ENCODE measurements at places on chromosomes 1 and 21.

DNA sequence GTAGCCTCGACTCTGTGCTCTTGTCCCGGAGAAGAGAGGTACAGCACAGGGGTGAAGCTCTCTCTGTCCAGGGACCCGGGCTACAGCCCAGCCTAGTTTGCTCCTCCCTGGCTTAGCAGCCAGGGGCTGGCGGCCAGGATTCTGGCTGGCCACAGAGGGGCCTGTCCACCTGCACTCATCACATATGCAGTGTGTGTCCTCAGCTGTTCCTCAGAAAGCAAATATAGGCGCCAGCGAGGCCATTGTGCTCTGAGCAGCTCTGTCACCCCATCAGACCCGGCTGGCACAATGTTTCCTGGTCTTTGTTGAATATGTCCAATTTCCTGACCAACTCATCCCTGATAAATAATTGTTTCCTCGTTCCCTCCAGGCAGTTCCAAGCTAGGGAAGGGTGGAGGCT lies 28.5 kb downstream of the KCND3 start:
- no peak for DNase-seq

DNA sequence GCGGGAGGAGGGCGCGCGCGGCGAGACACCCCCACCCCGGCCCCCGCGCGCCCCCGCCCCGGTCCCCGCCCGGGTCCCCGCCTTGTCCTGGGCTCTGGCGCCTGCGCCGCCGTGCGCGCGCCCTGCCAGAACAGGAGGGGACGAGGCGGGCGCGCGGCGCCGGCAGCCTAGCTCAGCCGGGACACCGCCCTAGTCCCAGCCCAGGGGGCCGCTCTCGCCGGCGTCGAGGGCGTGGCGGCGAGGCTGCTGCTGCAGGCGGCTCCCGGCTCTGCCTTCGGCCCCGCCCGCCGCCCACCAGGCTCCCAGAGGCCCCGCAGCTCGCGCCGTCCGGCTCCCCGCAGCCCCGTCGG lies at the start of gene RCAN3:
Gene RCAN3 (plus strand): TSS at position 128 of the 350 bp plus-strand sequence. CDS start 11,537 bp downstream, outside the sequence.
- peak; percentile 87 for DNase-seq

DNA sequence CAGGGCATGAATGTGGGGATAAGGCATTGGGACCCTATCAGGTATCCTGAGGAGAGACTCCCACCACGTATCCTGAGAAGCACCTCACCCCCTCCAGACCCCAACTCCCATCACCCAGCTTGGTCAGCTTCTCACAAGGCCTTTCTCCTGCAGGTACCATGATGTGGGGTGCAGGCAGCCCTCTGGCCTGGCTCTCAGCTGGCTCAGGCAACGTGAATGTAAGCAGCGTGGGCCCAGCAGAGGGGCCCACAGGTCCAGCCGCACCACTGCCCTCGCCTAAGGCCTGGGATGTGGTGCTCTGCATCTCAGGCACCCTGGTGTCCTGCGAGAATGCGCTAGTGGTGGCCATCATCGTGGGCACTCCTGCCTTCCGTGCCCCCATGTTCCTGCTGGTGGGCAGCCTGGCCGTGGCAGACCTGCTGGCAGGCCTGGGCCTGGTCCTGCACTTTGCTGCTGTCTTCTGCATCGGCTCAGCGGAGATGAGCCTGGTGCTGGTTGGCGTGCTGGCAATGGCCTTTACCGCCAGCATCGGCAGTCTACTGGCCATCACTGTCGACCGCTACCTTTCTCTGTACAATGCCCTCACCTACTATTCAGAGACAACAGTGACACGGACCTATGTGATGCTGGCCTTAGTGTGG lies 1.3 kb downstream of the GPR3 start:
- no peak for DNase-seq

- no peak for DNase-seq
Measured at GRCh38 chr1:238281418-238281817, 390.7 kb upstream of the ZP4 start.

- DNase-seq = no peak
Measured at GRCh38 chr1:234396092-234396491, 22.8 kb downstream of the COA6 start.

GRCh38 chr1:167465018-167465417 lies 53.3 kb downstream of the CD247 start:
- DNase-seq = no peak

GRCh38 chr1:160238408-160238807 lies 23.9 kb downstream of the DCAF8 start:
- no peak for DNase-seq

- DNase-seq = no peak
Measured at GRCh38 chr1:101741910-101742309, 254.8 kb downstream of the OLFM3 start.

- DNase-seq = peak; percentile 47
Measured at GRCh38 chr1:1891349-1892078, 627 bp upstream of the GNB1 start.

- DNase-seq = no peak
Measured at GRCh38 chr21:44006017-44006619, 6.0 kb upstream of the TRAPPC10 start.

DNA sequence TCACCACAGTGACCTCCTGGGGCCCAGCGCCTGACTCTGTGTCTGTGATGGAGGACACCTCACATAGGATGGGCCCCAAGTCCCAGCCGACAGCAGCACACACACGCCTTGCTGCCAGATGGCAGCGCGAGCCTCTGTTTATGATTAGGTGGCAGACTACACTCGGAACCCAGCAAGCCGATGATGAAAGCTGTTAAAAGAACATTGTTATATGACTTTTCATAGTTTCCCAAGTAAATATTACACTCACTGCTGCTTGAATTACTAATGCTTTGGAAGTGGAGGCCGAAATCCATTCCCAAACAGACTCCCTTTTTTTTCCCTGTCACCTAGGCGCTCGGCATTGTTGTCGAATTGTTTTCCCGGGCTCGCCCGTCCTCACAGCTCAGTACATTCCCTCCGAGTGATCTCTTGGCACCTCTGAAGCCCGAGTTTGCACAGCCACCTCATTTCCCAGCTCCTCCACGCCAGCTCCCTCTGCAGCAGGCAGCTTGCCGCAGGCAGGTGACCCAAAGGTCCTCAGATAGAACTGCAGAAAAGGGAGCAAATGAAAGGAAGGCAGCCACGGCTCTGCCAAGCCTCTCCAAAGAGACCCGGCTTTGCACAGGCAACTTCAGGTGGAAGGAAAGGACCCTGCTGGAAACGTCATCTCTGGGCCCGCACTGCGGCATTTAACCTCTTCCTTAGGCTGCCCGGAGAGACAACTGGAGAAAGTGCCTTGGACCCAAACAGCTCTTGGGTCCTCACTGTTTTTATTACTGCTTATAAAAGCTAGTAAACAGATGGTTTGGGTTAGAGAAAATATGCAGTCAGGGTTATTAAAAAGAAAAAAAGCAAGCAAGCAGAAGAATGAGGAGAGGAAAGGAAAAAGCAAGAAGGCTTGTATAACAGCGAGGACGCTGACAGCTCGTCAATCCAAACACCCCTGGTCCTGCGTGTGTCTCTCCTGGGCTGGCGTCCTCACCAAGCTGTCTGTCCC lies 72.2 kb upstream of the SLC25A33 start:
- DNase-seq = no peak

DNA sequence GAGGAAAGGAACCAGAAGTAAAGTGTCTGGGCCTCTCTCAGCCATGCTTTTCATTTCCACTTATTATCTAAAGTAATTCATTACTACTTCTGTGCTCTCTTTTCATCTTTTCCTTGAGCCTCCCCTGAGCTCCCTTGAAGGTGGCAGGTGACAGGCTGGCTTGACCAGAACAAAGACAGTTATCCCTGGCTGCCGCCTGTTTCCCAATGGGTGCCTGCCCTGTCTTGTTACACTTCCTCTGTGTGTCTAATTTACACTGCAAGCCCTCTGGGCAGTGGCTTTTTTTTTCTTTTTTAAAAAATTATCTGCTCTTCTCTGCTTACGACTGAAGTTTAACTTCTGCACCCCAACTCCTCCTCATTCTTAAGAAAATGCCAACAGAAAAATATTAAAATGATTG lies 113.4 kb downstream of the NGF start:
- DNase-seq = no peak

GRCh38 chr1:84479998-84480397 lies 932 bp downstream of the RPF1 start:
- peak; percentile 1 for DNase-seq

DNA sequence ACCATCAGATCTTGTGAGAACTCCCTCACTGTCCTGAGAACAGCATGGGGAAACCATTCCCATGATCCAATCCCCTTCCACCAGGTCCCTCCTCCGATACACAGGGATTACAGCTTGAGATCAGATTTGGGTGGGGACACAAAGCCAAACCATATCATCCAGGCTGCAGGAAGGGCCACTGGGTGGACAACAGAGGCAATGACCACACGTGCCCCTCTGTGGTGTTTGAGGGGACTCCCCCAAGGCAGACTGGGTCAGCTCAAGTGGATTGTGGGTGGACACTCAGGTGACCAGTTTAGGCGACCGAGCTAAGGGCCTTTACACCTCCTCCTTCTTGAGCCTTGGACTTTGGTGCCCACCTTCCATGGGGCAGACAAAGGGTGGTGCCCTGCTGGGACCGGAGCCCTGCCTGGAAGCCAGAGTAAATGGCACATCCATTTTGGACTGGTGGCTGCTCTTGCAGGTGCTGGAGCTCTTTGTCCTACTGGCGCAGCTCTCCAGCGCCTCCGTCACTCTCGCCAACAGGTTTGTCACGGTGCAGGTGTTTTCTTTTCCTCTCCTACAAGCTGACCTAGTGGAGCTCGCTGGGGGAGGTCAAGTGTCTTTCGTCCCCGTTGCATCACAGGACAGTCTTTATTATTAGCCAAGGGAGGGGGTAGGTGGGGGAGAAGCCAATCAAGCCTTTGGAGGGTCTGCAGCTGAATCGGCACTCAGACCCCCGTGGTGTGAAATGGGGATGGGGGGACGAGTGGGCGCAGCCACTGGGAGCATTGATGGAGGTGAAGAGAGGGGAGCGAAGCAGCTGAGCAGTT lies 37.6 kb downstream of the CRYAA start:
- DNase-seq = no peak

DNA sequence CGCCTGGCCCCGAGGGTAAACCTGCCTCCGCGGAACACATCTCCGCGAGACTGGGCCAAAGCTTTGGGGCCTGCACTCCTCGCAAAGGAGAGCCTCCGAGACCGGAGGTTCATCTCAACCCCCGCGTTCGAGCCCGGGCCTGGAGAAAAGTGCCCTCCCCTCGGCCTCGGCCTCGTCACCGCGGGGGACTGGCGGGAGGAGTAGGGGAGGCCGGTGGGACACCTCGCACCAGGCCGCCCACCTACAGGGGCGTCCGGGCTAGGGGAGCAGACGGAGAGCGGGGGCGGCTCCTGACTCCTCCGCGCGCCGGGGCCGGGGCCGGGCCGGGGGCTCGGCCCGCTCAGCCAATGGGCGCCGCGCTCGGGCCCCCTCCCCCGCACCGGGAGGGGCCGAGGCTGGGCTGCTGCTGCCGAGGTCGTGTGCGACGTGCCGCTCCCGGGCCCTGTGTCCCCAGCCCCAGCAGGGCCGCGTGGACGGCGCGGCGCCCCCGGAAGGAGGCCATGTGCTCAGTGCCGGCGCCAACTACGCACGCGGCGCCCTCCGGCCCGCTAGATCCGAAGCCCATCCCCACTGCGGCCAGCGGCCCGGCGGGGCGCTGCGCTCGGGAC lies 684 bp downstream of the SLC2A1 start:
- DNase-seq = peak; percentile 78

DNA sequence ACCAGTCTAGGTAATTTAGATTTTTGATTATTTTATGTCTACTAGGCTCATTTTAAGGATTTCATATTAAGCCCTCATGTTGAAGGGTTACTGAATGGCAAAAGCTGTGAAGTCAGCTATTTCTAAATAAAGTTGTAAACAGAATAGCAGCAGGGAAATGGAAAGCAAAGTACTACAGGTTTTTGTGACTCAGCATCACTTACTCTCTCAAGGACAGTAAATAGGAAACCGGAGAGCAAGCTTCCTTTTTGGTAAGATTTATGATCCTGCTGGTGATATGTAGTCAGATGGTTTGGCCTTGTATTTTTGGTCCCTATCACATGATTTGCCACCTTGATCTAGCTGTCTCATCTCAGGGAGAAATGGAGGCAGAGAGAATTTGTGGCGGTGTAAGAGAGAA lies 226.0 kb downstream of the RPS6KC1 start:
- no peak for DNase-seq

- peak; percentile 89 for DNase-seq
Measured at GRCh38 chr1:234862944-234863515, 253.1 kb upstream of the IRF2BP2 start.

DNA sequence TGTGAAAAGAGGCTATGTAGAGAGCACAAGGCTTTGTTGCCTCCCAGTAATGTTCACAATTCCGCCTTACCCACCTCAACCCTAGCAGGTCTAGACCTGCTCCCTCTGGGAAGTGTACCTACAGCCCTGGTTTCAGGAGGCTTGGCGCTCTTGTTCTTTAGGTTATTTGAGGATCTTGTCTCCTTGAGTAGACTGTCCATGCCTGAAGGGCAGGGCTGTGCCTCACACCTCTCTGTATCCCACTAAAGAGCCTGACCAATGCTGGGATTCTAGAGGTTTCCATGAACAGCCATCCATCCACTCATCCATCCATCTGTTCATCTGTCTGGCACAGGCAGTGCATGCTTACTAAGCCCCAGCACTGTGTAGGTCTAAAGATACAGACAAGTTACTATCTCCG lies 1.0 kb downstream of the RAB7B start:
- DNase-seq = no peak

- DNase-seq = no peak
Measured at GRCh38 chr1:21652101-21652936, 16.8 kb downstream of the RAP1GAP start.

- no peak for DNase-seq
Measured at GRCh38 chr1:27445177-27445936, 44.6 kb downstream of the WASF2 start.

- DNase-seq = no peak
Measured at GRCh38 chr1:156119503-156120209, 5.1 kb downstream of the LMNA start.

DNA sequence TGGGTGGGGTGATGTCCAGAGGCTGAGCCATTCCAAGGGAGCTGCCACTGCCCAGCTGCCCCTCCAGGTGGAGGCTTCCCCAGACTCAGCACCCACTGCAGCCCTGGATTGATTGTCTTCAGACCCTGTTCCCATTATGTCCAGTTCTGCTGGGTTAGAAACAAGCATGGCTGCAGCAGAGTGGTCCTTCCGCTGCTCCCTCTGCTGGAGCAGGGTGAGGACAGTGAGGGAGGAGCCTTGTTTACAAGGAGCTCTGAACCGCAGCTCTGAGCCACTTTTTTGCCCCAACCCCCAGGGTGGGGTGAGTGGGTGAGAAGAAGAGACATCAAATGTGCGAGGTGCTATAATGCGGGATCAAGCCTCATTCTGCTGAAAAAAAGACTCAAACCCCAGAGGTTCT lies 2.3 kb downstream of the TNNT2 start:
- no peak for DNase-seq

GRCh38 chr1:76695535-76695934 lies 171.7 kb upstream of the ST6GALNAC5 start:
- DNase-seq = no peak

Measured in renal pelvis (tissue), 12 donors.